ENCODE measurements at places on chromosomes 12 and 14.

DNA sequence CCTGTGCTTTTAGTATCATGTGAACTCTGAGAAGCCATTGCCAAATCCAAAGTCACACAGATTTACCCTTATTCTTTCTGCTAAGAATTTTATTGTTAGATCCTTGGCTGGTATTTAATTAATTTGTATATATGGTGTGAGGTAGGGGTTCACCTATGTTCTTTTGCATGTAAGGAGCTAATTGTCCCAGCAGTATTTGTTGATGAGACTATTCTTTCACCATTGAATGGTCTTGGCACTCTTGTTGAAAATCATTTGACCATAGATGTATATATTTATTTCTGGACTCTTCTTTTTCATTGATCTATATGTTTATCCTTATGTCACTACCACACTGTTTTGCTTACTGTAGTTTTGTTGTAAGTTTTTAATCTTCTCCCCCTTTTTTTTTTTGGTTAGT, 26.2 kb downstream of the G2E3 start:
- no peak for DNase-seq

DNA sequence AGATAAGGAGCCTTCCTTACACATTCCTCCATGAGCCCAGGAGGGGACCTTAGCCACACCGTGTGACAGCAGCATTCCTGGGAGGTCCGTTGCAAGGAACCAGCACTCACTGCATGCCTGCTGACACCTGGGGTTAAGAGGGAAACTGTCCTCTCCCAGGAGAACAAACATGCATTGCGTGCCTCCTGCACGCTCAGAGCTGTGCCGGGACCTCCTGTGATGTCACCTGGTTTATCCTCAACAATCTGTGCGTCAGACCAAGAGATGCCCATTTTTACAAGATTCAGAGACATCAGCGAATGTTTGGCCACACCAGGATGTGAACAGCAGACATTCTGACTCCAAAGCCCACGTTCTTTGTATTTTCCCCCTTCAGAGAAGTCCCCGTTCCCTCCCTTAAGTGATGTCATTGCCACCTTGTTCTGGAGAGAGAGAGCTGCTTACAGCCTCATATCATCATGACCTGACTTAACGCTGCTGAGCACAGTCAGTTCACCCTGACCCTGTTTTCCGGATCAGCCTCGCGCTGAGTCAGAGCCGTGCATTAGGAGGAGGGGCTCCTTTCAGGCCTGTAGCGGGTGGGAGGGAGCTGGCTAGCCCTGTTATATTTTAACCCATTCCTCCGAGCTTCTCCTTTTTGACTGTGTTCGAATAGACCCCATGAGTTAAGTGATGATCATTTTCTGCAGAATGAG, 36.2 kb downstream of the TMEM120B start:
- no peak for DNase-seq

GRCh38 chr12:28017126-28017872, 44.8 kb upstream of the PTHLH start:
- no peak for DNase-seq

- DNase-seq: no peak
Observed at GRCh38 chr12:133256321-133256720, 20.6 kb upstream of the ANHX start.

DNA sequence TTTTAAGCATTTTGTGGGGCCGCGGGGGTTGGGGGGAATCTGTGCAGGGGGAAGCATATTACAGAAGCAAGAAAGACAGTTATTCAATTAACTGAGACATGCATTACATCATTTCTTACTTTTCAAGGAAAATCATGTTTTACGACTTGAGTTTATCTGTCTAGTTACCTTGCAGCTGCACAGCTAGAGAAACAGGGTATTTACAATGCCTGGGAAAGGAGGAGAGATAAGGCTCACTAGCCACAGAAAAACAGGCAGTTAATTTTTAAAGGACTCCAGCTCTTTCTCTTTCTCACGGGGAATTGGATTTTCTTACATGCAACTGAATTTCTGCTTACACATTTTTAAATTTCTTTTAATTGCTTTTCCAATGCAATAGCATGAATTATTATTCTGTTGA, 22.2 kb downstream of the FCF1 start:
- DNase-seq: no peak

DNA sequence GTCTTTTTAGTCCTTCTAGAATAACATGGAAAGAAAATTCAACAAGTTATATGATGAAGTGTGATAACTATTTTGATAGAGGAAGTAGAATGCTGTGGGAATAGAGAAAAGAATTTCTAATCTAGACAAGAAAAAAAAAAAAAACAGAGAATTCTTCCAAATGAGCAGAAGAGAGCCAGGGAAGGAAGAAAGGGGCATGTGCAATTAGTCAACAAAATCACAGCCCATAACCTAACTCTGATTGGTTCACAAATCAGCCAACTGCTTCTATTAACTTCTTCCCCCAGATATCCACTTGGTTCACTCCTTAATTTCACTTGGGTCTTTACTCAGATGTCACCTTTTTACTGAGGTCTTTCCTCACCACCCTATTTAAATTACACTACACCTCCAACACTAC, 69.5 kb downstream of the BTG1 start:
- DNase-seq: no peak

DNA sequence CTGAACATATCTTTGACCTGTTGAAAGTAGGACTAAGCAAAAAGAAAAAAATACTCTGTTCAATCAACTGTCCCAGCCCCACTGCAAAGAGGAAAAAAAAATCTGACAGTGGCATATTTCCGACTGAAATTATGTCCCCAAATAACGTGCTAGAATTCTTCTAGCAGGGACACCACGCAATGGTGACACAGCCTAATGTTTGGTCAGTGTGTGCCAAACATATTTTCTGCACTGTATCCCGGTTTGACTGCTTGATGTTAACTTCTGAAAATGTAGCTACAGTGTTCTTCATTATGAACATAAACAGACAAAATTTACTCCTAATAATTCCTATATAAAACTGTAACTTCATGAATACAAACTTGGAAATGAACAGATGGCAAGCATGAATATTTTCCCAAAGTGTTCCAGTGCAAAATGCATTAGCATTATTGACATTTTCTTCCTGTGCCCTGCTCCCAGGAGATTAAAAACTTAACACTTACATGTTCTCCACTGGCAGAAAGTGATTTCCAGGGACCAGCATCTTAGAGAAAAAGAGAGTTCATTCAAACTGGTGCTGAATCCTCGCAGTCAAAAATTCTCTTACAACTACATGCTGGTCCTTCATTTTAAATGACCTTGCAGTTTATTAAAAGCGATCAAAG, 72.4 kb upstream of the SYT1 start:
- DNase-seq: no peak

GRCh38 chr12:690466-690865, 27.2 kb upstream of the NINJ2 start:
- no peak for DNase-seq

- DNase-seq: no peak
Observed at GRCh38 chr12:4816744-4817525, 92.8 kb upstream of the KCNA1 start.

DNA sequence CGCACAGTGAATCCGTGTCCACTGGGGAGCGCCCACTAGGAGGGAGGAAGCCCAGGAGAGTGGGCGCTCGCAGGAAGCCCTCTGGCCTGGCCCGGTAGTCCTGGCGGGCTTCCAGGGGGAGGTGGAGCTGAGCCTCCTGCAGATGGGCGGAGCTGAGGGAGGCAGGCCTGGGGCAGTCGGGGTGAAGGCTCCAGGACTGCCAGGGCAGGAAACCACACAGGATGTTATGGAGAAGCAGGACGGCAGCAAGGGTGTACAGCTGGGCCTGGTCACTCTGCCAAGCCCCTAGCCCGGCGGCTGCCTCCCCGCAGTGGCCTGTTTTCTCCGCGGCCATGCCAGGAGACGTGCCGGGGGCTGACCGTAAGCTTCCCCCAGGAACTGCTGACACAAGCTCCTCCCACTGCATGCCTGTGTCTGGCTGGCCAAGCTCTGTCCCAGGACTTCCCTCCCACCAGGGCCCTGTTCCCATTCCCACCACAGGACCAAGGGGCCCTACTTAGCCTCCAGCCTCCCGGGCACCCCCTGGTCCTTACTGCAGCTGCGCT, 143.4 kb upstream of the C14orf180 start:
- DNase-seq: peak; percentile 11

- DNase-seq: no peak
Observed at GRCh38 chr12:32558903-32559302, 120.2 kb upstream of the DNM1L start.

DNA sequence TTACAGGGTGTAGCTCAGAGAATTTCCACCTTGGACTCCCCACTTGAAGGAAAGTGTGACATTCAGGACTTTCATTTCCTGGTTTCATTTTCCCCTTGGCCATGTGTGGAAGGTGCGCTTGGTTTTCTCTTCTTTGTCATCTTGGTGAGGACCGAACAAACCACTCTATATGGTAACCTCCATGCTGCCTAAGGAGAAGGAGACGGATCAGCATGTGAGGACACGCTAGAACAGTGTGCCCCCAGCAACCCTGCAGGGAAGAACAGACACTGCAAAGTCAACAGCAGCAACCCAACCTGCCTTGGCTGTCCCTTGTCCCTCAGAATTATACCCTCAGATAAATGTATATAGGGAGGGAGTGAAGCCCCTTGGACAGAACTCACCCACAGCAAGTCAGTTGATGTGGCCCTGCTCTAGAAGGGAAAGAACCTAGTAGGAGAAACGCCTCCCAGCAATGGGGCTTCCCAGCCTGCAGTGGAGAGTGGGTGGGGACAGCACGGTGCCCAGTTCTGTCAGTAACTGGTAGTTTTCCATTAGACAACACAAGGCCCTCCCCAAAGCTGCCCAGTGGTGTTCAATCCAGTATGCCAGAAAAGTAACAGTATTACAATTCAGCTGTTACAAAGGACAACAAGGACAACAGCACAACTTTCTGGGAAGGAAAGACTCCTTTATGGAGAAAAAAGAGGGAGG, 18.9 kb upstream of the COCH start:
- no peak for DNase-seq

- no peak for DNase-seq
Observed at GRCh38 chr12:43352001-43352400, 200.0 kb downstream of the ADAMTS20 start.
